SK-N-SH (cell line): ENCODE measurements at places on chromosomes 2 and 18. TPM values are rescaled to one million over a fixed set of nuclear protein-coding genes. Genes with fewer than 3 reads are reported as not detected.

- H3K4me3 ChIP-seq = no peak overlapping the region
- DNase-seq = no peak
- H3K27me3 ChIP-seq = no peaks in the 10 kb centered on the region
- no peaks in the 10 kb centered on the region for H3K36me3 ChIP-seq
- no peak overlapping the region for H3K27ac ChIP-seq
- H3K4me1 ChIP-seq = no peaks in the 10 kb centered on the region
Observed at GRCh38 chr18:66461344-66461743, 142.5 kb downstream of the CDH19 start.

The PID1 gene
- 0.06 and 0.16 TPM in 2 replicates for polyA plus RNA-seq

DNA sequence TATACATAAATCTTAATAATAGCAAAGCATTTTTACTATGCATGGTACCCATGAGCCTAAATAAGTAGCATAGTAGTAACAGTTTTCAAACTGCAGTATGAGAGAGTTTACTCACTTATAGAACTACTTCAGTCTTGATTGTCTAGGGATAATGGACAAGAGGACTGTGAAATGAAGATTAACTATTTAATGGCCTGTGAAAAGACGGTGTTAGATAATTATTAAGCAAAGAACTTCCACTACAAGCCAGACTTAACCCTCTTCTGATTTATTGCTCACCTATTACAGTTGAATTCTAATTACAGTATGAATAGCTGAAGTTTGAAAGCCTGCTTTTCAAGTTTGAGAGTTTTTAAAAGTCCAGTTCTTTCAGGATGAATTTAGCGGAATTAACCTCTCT, 18.9 kb downstream of the PIK3C3 start:
- no peak for DNase-seq
- H3K27ac ChIP-seq = no peak overlapping the region
- no peak overlapping the region for H3K4me3 ChIP-seq
- peaks cover 2% of the 10 kb centered on the region for H3K4me1 ChIP-seq
- no peaks in the 10 kb centered on the region for H3K27me3 ChIP-seq

The CCDC74A gene
- polyA plus RNA-seq = 16.6 and 21.3 TPM in 2 replicates

The M1AP gene
- 0.02 and 0.03 TPM in 2 replicates for polyA plus RNA-seq
